ENCODE measurements at places on chromosomes 4 and X.

GRCh38 chr4:188879598-188879997 lies 740.4 kb downstream of the TRIML1 start:
- DNase-seq = no peak

GRCh38 chr4:98242538-98242937 lies 18.6 kb upstream of the RAP1GDS1 start:
- no peak for DNase-seq

DNA sequence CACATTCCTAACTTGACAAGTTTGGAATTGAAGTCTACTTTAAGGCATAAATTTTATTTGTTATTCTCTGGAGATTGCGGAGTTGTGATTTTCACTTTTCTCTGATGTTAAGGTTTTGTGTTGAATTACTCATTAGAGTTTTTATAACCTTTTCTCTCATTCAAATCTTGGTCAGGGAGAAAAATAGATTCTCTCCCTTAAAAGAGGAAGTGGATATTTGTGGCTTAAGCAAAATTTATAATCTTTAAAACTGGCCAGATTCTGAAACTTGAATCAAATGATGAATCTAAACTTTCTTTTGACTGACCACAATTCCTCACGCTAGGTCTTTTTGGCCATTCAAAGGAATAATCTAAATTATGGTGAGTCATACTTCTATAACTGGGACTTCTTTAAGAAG lies 361.4 kb downstream of the TEX13C start:
- DNase-seq = no peak

GRCh38 chrX:150899191-150899757 lies 806 bp upstream of the CD99L2 start:
- no peak for DNase-seq

GRCh38 chr4:168920441-168921065 lies 89.5 kb downstream of the CBR4 start:
- no peak for DNase-seq

DNA sequence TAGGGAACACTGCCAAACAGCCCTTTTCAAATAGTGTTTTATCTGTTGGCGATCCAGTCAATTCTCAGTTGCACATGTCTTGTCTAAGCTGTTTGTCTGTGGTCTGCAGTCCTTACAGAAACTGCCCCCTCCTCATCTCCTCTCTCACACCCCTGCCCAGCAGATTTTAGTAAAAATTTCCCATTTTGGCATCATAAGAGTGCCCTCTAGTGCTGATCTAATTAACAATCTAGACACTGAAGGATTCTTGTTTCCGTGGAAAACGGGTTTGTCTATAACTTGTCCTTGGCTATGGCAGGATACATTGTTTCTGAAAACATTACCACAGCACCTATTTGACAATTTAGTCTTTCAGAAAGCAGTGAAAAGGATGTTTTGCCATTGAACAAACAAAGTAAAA lies 227.2 kb upstream of the MBNL3 start:
- no peak for DNase-seq

DNA sequence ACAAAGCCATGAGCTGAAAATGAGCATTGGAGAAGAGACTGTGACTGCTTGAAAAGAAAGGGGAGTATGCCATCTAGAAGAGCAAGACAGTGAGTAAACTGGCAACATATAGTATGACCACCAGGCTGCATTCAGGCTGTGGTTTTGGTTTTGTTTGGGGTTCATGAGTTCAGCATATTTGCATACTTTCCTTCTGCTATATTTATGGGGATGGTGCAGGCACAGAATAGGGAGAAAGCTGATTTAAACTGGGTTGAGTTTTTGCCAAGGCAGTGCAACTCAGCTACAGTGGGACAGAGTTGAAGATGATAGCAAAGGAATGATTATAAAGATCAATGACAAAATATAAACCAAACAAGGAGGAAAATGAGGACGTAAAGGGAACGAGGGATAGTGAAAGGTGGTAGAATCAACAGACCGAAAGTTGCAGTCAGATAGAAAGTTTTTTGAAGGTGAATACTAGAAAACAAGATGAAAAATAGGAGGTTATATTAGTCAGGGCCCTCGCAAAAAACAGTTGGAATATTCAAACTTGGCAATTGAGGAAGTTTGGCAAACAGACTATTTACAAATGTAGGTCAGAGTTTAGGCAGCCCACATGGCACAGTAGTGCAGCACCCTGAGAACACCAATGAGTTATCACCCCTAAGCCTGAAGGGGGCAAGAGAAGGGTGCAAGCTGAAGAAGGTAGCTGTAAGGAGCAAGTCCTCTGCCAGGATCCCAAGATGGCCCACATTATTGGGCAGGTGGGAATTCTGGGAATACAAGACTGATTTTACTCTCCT lies 114.8 kb upstream of the MAP9 start:
- no peak for DNase-seq

GRCh38 chr4:147059064-147059731 lies 113.5 kb upstream of the TTC29 start:
- DNase-seq = no peak

- no peak for DNase-seq
These were observed 542 bp downstream of the RNF150 start for GRCh38 chr4:141132709-141133145.

DNA sequence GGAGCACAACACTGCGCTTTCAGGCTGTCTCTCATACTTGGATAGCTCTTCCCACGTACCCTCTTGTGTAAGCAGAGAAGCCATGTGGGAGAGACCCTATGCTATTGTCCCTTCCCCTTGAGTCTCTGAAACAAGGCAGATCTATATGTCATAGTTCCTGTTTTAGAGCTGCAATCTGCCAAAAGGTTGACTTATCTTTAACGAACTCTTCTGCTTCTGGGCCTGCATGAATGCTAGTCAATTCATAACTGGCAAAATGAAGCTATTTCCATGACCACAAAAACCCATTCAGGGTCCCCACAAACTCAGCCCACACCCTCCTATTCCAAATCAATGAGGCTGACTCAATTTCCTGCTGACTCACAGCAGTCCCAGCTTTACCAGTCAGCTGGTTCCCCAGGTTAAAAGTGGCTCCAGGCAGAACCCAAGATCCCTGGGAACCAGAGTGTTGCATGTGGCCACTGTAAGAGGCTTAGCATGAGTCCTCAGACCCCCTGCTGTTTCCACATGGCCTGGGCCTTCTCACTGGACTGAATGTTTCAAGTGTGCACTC lies 25.3 kb upstream of the SOD3 start:
- no peak for DNase-seq

DNA sequence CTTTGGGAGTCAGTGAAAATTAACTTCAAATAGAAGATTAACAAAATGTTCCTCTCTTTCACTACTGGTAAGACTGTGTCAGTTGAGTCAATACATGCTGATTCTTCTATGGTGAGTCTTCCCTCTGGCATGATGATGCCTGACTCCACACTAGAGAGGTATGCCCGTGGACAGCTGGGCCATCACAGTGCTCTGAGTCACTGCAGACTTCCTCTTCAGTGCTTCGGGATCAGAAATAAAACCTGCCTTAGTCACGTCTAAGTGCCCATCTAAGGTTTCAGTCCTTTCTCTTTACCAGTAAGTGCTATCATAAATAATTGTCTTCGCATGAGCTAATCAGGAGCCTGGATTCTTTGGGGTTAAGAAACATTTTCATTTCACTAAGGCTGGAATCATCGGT lies 1.6 kb upstream of the ASB5 start:
- DNase-seq = no peak

DNA sequence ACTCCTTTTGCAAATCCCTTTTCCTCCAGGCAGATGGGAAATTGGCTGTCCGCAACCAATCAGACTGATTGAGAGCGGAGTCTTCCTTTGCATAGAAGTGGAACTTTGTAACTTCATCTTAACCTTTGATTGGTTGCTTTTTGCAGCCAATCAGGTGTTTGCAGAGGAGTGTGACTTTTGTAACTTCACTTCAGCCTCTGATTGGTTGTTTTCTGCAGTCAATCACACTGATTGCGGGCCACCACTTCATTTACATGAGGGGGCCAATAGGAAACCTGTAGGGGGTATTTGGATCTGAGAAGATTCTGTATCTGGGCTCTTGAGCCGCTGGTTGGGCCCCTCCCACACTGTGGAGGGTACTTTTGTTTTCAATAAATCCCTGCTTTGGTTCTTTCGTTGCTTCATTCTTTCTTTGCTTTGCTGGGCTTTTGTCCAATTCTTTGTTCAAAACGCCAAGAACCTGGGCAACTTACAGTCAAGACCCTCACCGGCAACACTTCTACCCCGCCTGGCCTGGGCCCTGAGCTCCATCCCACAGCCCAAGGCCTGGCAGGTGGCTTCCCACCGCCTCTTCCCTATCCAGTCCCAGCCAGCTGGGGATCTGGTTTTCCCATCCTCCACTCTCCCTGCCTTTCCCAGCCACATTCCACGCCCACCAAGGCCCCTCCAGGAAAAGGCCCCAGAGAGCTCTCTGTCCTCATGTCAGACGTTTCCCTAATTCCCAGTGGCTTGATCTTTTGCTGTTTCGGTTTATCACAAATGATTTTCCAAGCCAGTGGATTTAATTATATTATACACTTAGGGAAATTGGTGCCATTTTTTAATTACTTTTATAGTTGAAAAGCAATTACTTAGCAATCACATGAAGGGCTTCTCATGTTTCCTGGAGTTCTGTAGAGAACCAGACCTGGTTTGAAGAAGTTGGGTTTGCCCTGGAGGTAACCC lies 110.2 kb upstream of the STX18 start:
- no peak for DNase-seq

DNA sequence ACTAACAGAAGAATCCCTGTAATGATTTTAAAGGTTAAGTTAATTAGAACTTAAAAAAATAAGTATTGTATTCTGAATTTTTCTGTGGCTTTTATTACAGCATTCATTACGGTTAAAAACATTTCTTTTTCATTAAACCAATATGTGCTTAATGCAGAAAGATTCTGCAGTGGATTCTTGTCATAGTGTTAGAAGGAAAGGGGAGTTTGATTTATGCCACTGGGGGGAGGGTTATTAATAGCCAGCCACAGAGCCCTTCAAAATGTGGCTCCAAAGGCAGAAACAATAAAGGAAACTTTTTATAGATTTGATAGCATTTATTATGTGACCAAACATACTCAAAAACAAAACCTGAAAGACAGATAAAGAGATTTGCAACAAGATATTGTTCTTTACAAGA lies 9.1 kb downstream of the SMAD1 start:
- no peak for DNase-seq

DNA sequence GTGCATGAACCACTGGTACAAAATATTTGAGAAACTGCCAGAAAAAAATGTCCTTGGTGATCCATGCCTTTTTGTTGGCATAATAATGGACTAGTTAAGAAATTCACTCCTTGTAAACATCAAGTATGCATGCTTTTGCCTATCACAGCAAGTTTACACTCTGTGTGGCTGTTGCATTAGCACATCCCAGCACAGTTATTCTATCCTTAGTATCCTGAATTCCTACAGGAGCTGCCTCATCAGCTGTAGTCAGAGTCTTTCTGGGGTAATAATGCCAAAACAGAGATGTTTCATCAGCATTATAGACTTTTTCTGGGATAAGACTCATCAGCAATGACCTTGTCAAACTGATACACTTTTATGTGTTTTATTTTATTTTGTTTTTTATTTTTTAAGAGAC lies 82.8 kb downstream of the CHIC2 start:
- no peak for DNase-seq

DNA sequence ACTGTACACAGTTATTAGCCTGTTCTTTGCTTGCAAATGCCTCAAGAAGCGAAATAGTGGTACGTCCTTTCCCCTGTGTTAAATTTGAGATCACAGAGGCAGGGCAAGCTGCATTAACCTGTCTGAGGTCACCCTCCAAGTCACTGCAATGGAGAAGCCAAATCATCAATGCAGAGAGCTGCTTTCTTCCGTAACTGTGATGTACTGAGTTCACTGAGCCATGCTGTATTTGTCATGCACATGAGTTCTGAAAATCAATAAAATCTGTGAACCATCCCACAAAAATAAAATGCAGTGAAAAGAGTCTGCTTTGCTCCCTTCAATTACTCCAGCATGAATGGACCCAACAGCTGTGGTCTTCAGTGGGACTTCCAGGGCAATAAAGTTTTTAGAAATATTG lies 393.5 kb downstream of the KCNIP4 start:
- DNase-seq = no peak

Measured in stimulated activated CD4-positive, alpha-beta T cell treated with anti-CD3 and anti-CD28 coated beads, Interleukin-12 subunit alpha, Interleukin-12 subunit beta, amount 100 ng/mL, for 48 hours (primary cell).